ENCODE measurements at places on chromosomes 6 and 20. TPM values are rescaled to one million over a fixed set of nuclear protein-coding genes. Genes with fewer than 3 reads are reported as not detected.

Gene SLC35D3
- 0.07 TPM for total RNA-seq

Gene SGK2
- 5.6 TPM for total RNA-seq

Gene SMOC2
- total RNA-seq = not detected

Gene PGC
- not detected for total RNA-seq

Gene GHRH
- not detected for total RNA-seq

Gene FAM50B
- 5.5 TPM for total RNA-seq

Gene TCP11
- not detected for total RNA-seq

Gene PCK1
- total RNA-seq = not detected

Gene C6orf15
- total RNA-seq = not detected

Gene PACRG
- total RNA-seq = not detected

Gene RNF144B
- total RNA-seq = 0.53 TPM

Gene ZBTB24
- total RNA-seq = 4.2 TPM

Gene ADGRF5
- total RNA-seq = not detected

Gene HLA-DPB1
- not detected for total RNA-seq

Gene SLC44A4
- 0.14 TPM for total RNA-seq

Gene OR2B6
- total RNA-seq = 0.15 TPM

Gene RIPK1
- 12.9 TPM for total RNA-seq

Gene CDSN
- not detected for total RNA-seq

Gene EFCAB8
- total RNA-seq = not detected

Gene PLN
- total RNA-seq = not detected

Gene KCNB1
- total RNA-seq = 0.44 TPM
